ENCODE measurements at places on chromosomes 13 and 19. TPM values are rescaled to one million over a fixed set of nuclear protein-coding genes. Genes with fewer than 3 reads are reported as not detected.

GRCh38 chr19:31167690-31168089, 181.5 kb downstream of the TSHZ3 start:
- DNase-seq: no peak
- no peak overlapping the region for H3K4me3 ChIP-seq
- no peaks in the 10 kb centered on the region for H3K36me3 ChIP-seq
- H3K4me1 ChIP-seq: no peaks in the 10 kb centered on the region

- H3K4me1 ChIP-seq: peaks cover 3% of the 10 kb centered on the region
- no peak overlapping the region for H3K27ac ChIP-seq
- no peak for DNase-seq
- H3K27me3 ChIP-seq: no peaks in the 10 kb centered on the region
- no peak overlapping the region for H3K4me3 ChIP-seq
These were observed 5.2 kb downstream of the MCOLN1 start for GRCh38 chr19:7527516-7528191.

DNA sequence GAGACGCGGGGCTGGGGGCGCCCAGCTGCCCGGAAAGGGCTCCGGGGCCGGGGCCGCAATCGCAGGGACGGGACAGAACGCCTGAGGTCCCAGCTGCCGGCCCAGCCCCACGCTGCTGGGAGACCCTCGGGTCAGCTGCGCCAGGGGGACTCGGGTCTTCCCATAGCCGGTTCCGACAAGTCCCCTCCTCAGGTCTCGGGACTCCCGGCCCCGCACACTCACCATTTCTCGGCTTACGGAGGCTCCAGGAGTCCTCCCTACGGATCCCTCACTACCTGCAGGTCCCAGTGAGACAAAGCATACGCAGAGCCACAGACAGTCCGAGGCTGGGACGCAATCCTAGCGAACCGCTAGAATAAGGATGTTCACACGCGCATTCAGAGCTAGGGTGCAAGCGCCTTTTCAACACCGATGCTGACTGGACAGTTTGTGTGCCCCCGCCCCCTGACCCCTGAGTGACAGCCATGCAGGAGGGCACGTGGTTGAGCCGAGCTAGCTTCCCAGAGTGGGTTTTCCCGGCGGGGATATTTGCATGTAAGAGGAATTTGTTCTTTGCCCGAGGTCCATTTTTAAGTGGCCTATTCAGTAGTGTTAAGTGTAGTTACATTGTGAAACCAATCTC, 13.6 kb downstream of the ZNF490 start:
- H3K27me3 ChIP-seq: no peaks in the 10 kb centered on the region
- H3K27ac ChIP-seq: no peak overlapping the region
- no peak for DNase-seq
- H3K4me1 ChIP-seq: no peaks in the 10 kb centered on the region
- no peaks in the 10 kb centered on the region for H3K36me3 ChIP-seq
- H3K4me3 ChIP-seq: no peak overlapping the region

DNA sequence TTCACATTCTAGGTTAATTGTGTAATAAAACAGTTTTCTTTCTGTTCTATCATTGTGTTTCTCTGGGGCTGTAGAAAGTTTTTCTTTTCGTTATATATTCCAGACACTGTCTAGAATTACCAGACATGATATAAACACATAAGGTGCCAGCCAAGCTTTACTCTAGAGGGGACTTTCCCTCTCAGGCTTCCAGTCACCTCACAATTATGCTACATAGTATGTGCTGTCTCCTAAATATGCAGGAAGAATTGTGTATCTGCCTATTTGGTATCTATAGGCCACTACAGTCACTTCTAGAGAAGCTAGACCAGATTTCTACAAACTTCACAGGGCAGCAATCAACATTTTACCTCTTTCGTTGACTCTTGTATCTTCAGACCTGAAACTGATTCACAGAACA, 14.6 kb downstream of the ZNF257 start:
- H3K4me1 ChIP-seq: no peaks in the 10 kb centered on the region
- no peak for DNase-seq
- H3K36me3 ChIP-seq: peaks cover 35% of the 10 kb centered on the region
- no peaks in the 10 kb centered on the region for H3K27me3 ChIP-seq

- H3K27ac ChIP-seq: peak overlapping the region; percentile 31
- no peak overlapping the region for H3K4me3 ChIP-seq
- no peak for DNase-seq
- H3K4me1 ChIP-seq: no peaks in the 10 kb centered on the region
- H3K36me3 ChIP-seq: peaks cover 10% of the 10 kb centered on the region
- no peaks in the 10 kb centered on the region for H3K27me3 ChIP-seq
These were observed 60.1 kb downstream of the RNASEH2B start for GRCh38 chr13:50969691-50970090.

DNA sequence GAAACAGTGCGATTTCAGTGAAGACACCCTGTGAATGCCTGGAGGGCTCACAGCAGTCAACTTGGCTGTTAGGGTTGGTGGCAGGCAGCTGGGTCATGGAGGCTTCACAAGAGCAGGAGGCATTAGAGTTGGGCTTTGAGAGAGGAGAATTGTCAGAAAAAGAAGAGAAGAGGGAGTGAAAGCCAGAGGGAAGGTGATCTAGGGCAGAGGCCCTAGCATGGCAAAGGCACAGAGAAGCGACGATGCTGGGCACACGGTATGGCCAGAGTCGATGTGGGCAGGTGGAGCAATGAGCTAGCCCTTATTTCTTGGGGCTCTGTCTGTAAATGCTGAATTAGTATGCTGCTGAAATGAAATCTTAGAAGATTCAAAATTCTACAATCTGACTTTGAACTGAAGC, 52.6 kb upstream of the OLFM4 start:
- H3K27ac ChIP-seq: no peak overlapping the region
- no peaks in the 10 kb centered on the region for H3K4me1 ChIP-seq
- no peak for DNase-seq

DNA sequence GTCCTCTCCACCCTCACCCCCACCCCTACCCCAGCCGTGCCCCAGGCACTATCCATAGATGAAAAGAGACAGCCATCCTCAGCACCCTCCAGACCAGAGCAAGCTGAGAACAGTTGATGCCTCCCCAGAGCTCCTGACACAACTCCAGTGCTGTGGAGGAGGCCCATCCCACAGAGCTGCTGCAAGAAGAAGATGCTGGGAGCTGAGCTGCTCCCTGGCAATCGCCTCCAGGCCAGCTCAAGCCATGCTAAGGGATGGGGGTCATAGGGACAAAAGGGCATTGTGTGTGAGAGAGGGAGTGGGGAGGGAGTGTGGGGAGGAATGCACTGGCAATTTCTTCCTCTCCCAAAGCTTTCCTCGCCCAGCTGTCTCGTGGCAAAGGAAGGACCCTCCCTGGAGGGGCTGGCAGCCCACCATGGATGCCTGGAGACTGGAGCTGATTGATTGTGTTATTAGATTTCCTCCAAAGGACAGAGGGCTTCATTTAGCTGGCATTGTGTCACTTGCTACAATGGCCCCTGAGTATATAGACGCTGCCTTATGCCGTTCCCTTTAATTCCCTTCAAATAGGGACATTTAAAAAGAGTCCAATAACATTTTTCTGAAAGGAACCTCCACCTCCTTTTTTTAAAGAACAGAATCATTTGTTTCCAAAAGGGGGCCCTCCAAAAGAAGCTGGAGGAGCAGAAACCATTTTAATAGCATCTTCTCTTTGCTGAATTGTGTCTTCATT, 476.4 kb downstream of the FOXO1 start:
- H3K27ac ChIP-seq: peak overlapping the region; percentile 70
- peaks cover 12% of the 10 kb centered on the region for H3K27me3 ChIP-seq
- H3K4me3 ChIP-seq: no peak overlapping the region
- H3K4me1 ChIP-seq: peaks cover 27% of the 10 kb centered on the region
- H3K36me3 ChIP-seq: no peaks in the 10 kb centered on the region
- DNase-seq: no peak

DNA sequence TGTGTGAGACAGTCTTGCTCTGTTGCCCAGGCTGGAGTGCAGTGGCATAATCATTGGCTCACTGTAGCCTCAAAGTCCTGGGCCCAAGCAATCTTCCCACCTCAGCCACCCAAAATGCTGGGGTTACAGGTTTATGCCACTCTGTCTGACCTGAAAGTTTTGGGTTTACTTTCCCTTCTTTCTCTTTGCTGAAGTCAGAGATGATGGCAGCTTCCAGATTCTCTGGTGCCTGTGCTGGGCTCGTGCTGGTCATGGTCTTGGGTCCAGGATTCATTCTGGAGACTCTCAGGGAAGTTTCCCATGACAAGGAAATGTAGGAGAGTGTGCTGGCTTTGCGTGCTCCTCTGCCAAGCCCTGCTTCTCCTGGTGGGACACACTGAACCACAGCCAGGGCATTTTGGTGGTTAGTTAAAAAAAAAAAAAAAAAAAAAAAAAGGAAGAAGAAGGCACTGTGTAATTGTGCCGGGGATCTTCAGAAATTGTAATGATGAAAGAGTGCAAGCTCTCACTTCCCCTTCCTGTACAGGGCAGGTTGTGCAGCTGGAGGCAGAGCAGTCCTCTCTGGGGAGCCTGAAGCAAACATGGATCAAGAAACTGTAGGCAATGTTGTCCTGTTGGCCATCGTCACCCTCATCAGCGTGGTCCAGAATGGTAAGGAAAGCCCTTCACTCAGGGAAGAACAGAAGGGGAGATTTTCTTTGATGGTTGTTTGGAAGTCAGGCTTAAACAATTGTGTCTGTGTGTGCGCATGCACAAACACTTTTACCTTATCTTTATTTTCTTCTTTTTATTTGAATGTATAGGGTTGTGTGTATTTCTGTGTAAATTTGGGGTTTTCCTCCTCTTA, at the start of gene ALOX5AP:
ALOX5AP (plus strand) TSS at position 519 of the 847 bp plus-strand sequence; CDS start at position 582, 63 bp downstream.
- H3K36me3 ChIP-seq: peaks cover 4% of the 10 kb centered on the region
- peak within 1 kb of the TSS; percentile 82 for H3K27ac ChIP-seq
- no peaks in the 10 kb centered on the region for H3K27me3 ChIP-seq

GRCh38 chr13:58059624-58060023, 428.1 kb downstream of the PCDH17 start:
- H3K4me1 ChIP-seq: no peaks in the 10 kb centered on the region
- no peak overlapping the region for H3K27ac ChIP-seq
- DNase-seq: no peak
- no peaks in the 10 kb centered on the region for H3K36me3 ChIP-seq
- no peak overlapping the region for H3K4me3 ChIP-seq

DNA sequence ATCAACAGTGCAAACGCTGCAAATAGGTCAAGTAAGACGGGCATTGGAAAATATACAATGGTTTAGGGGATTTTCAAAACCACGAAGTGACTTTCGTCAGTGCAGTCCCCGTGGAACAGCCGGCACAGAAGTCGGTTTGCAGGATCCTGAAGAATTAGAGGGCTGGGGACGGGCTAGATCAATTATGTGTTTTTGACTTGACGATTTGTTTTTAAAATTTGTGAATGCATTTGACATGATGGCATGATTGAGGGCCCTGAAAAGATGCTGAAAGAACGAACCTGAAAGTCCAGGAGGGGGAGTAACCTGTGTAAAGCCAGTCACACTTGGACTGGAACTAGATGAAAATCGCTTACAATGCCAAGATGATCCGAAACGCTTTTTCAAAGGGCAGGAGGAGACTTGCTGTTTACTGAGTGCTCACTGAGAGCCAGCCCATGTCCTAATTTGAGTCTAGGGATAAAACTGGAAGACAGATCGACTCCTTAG, 8.9 kb upstream of the DGKH start:
- H3K27me3 ChIP-seq: peaks cover 41% of the 10 kb centered on the region
- no peak for DNase-seq
- peaks cover 26% of the 10 kb centered on the region for H3K4me1 ChIP-seq
- H3K4me3 ChIP-seq: peak overlapping the region; percentile 85
- peak overlapping the region; percentile 63 for H3K27ac ChIP-seq

DNA sequence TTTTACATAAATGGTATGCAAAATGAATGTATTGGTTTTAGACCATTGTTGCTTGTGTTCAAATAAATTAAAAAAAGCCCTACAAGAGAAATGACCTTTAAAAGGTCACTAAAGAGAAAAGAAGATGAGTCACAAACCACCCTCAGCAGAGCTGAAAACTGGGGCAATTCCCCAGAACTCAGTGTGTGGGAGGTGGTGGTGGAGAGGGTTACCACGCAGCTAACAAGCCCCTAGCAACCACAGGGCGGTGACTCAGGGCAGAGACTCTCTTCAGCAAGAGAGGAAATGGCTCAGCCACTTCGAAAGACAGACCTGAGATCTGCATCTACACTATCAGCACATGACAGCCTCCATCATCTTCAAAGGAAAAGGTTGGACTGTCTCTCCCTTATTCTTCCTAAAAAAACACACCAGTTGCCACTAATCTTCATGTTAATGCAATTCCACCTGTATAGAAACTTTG, 29.4 kb upstream of the NDFIP2 start:
- peak; percentile 96 for DNase-seq
- H3K4me1 ChIP-seq: peaks cover 59% of the 10 kb centered on the region
- no peaks in the 10 kb centered on the region for H3K27me3 ChIP-seq
- peaks cover 6% of the 10 kb centered on the region for H3K36me3 ChIP-seq

GRCh38 chr13:90518417-90518816, 829.1 kb upstream of the MIR17HG start:
- H3K36me3 ChIP-seq: peaks cover 16% of the 10 kb centered on the region
- DNase-seq: no peak
- no peaks in the 10 kb centered on the region for H3K27me3 ChIP-seq
- no peaks in the 10 kb centered on the region for H3K4me1 ChIP-seq
- no peak overlapping the region for H3K4me3 ChIP-seq
- no peak overlapping the region for H3K27ac ChIP-seq

CLIP3 gene
- total RNA-seq: 0.78 TPM

ZNF256 gene
- total RNA-seq: 2.7 TPM

SBK2 gene
- total RNA-seq: not detected

FLT1 gene
- total RNA-seq: 1.6 TPM

ZNF177 gene
- total RNA-seq: 0.33 TPM

All from natural killer cell treated with Interleukin-12 subunit alpha and Interleukin-12 subunit beta and Interleukin-15 and Interleukin-18, amount 100 ng/mL, for 72 hours (primary cell).